AG04450 (cell line): ENCODE measurements at places on chromosomes 6 and 20. TPM values are rescaled to one million over a fixed set of nuclear protein-coding genes. Genes with fewer than 3 reads are reported as not detected.

Gene CPNE5
- polyA plus RNA-seq = 0.06 and 0.10 TPM in 2 replicates

Gene CDSN
- not detected in 2 replicates for polyA plus RNA-seq

GRCh38 chr6:15147827-15148226, 98.0 kb upstream of the JARID2 start:
- no peak for DNase-seq

- DNase-seq = no peak
These were observed 45.4 kb downstream of the AKAP12 start for GRCh38 chr6:151285122-151285521.

GRCh38 chr6:331622-332521, 39.6 kb downstream of the DUSP22 start:
- DNase-seq = no peak

Gene CALHM6
- 0.51 and 0.81 TPM in 2 replicates for polyA plus RNA-seq

GRCh38 chr20:63036291-63036690, 29.5 kb upstream of the BHLHE23 start:
- no peak for DNase-seq

DNA sequence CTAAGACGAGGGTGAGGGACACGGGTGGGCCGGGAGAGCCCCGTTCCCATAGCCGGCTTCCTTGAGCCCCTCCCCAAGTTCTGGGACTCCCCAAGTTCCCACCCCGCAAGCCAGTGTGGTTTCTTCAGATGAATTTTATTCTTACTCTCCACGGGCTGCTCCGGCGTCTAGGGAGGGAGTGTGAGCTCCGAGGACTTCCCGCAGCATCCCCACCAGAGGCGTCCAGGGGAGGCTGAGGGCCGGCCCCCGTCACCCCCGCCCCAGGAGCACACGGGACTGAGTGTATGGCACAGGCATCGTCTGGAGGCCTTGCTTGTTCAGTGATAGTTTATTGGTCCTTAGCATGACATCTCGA, 10.0 kb upstream of the SLC4A11 start:
- no peak for DNase-seq

Gene PPDPF
- 13.5 and 21.7 TPM in 2 replicates for polyA plus RNA-seq

Gene ZSCAN26
- polyA plus RNA-seq = 17.9 and 24.0 TPM in 2 replicates

DNA sequence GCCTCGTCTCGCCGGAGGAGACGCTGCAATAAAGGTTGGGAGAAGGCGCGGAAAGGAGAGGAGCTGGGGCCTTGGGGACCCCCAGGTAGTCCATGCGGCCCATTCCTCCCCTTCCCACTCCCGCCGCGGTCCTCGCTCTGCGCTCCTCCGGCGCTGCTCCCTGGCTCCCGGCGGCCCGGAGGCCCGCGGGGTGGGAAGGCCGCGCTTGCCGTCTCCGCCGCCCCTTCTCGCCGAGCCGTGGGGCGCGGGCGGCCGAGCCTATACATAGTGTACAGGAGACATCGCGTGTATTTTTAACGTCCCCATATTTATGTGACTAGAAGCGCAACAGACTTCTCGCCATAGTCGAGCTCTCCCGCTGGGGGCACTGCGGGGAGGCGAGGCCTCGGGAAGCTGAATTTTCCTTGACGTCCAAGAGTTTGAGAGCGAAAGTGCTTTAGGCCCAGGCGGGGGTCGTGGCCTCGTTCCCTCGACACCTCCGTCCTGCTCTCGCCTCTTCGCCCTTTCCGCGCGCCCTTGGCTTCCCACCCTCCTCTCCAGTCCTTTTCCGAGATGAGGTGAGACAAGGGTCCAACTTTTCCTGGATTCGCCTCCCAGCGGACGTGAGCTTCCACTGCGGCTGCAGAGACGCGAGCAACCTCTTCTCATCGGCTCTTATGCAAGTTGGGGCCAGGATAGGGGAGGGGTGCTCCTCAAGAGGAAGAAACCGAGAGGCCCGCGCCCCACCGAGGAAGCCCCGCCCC, 29.0 kb downstream of the SLC12A5 start:
- no peak for DNase-seq

- DNase-seq = no peak
These were observed 57.7 kb upstream of the HIVEP2 start for GRCh38 chr6:143002686-143003085.

DNA sequence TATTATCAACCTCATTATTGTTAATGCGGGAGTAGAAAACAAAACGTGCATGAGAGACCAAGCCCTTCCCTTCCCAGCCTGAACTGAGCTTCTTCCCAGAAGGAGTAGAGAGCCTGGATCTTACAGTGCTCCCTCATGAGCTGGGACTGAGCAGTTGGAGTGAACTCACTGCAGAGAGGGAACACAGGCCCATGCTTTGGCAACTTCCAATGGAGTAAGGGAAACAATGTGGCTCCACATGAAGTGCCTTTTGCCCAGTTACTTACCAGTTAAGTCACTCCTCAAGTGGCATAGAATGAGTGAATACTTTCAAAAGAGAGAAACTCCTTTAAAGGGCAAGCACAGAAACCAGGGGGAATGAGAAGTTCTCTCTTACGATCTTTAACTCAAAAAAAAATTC, 12.4 kb downstream of the FHL5 start:
- no peak for DNase-seq

Gene FRMD1
- polyA plus RNA-seq = not detected in 2 replicates

- no peak for DNase-seq
These were observed 7.2 kb downstream of the PKIG start for GRCh38 chr20:44589537-44589936.

Gene THBS2
- polyA plus RNA-seq = 90.8 and 95.8 TPM in 2 replicates

DNA sequence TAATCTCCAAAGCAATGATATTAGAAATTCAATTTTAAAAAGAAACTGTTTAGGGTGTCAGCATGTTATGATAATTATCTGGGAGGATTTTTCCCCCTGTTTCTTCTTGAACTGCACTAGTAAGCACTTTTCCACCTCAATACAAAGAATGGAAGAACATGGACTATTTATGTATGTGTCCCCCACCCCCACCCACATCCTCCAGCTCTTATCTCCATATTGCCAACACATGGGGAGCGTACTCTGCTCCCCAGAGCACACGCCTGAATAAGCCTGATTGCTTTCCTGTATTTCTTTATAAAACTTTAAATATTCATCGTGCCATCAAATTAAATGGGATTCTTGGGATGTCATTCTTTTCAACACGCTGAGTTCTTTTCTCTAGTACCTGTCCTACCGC, 11.4 kb upstream of the LRFN2 start:
- no peak for DNase-seq

GRCh38 chr20:1163105-1163504, 21.7 kb downstream of the TMEM74B start:
- DNase-seq = no peak
